ENCODE measurements at places on chromosomes 2 and 18. TPM values are rescaled to one million over a fixed set of nuclear protein-coding genes. Genes with fewer than 3 reads are reported as not detected.

GRCh38 chr2:118085173-118086023 is 2.9 kb upstream of the INSIG2 start:
- DNase-seq, result no peak

KIAA2012 gene
- total RNA-seq, result not detected

DNA sequence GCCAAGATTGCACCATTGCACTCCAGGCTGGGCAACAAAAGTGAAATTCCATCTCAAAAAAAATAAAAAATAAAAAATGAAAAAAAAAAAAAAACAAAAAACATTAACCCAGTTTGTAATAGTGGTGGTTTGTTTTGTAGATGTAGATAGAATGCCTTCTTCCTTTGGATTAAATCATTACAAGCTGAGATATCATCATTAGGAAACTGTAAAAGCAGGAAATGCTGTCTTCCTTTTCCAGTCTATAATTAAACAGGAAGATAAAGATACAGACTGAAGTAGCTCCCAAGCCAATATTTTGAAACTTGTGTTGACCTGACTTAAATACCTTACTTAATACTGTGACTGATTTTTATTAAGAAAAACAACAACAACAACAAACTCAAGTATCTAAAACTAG is 43.1 kb downstream of the RBMS1 start:
- DNase-seq, result no peak

DNA sequence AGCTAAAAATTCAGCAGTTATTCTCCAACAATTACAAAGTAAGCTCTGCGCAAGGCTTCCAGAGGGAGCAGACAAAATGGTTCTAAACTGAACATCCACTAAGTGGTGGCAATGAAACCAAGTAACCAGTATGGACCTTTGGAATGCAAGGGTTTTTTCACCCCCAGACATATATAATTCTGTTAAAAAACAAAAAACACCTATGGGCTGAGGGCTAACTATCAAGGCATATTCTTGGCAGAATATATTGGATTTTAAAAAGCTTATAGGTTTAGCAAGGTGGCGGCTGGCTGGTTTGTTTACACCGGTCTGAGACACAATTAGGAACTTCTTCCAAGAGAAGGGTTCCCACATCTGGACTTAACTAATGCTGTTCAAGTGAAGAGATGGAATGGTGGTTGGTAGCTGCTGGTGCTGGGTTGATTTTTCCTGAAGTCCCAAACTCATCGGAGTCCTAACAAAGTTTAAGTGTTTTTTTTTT is 2.8 kb downstream of the ZFP36L2 start:
- DNase-seq, result no peak

DNA sequence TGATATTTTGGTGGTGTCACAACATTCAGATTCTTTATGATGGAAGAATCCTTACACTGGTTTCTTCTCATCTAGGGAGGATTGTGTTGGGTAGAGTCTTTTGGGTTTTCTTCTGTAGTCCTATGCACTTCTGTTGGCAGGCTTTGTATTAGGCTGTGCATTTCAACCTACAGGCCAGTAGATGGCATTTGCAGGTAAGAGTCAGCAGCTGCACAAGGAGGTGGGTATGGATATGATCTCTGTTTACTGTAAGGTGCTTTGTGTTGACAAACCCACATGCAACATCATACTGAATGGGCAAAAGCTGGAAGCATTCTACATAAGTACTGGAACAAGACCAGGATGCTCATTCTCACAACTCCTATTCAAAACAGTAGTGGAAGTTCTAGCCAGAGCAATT is 656.8 kb downstream of the METTL4 start:
- no peak for DNase-seq

DNA sequence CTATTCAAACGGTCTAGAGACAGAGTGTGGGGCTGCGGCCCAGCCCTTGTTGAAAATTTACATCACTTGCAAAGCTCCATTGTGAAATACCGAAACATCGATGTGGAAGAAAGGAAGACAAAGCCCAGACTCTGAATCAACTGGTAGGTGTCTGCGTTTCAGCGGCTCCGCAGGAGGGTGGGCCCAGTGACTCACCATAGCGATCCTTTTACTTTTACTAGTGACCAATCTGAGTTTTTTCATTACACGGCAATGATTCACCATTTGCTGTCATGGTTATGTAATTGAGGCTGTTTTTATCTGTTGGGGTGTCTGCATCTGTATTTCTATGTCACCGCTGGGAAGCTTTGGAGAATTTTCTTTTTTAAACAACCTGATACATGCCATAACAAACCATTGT is 66.6 kb upstream of the ODC1 start:
- DNase-seq, result no peak

ERICH2 gene
- total RNA-seq, result not detected

GRCh38 chr2:66651295-66651694 is 216.4 kb downstream of the MEIS1 start:
- DNase-seq, result no peak

CYTIP gene
- total RNA-seq, result 1.3 TPM

DNA sequence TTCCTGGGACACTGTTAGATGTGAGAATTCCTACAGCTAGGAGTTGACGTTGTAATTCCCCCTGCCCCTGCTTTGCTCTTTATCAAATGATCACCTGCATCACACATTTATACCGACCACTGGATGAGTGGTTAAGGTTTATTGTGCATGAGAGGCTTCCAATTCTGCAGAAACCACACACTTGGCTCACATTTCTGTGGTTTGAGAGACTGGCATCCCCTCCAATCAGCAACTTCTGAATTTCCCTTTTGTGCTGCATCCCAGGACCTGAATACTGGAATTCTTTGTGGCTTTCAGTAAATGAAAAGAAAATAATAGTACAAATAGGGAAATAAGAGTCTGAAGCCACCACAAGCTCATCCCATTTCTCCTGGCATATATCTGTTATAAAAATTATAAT is 628.7 kb upstream of the PIK3C3 start:
- no peak for DNase-seq

- DNase-seq, result no peak
These were observed 683.0 kb downstream of the SLC4A3 start for GRCh38 chr2:220310451-220310861.

GAREM1 gene
- 9.5 TPM for total RNA-seq

SERPINB10 gene
- not detected for total RNA-seq

LRRTM4 gene
- 0.05 TPM for total RNA-seq

LCT gene
- 0.02 TPM for total RNA-seq

- DNase-seq, result no peak
These were observed 50.5 kb downstream of the KCNE4 start for GRCh38 chr2:223102450-223102849.

M1AP gene
- total RNA-seq, result not detected

TUBB8B gene
- 0.07 TPM for total RNA-seq

- no peak for DNase-seq
These were observed 22.4 kb downstream of the MAL start for GRCh38 chr2:95047629-95048510.

DNA sequence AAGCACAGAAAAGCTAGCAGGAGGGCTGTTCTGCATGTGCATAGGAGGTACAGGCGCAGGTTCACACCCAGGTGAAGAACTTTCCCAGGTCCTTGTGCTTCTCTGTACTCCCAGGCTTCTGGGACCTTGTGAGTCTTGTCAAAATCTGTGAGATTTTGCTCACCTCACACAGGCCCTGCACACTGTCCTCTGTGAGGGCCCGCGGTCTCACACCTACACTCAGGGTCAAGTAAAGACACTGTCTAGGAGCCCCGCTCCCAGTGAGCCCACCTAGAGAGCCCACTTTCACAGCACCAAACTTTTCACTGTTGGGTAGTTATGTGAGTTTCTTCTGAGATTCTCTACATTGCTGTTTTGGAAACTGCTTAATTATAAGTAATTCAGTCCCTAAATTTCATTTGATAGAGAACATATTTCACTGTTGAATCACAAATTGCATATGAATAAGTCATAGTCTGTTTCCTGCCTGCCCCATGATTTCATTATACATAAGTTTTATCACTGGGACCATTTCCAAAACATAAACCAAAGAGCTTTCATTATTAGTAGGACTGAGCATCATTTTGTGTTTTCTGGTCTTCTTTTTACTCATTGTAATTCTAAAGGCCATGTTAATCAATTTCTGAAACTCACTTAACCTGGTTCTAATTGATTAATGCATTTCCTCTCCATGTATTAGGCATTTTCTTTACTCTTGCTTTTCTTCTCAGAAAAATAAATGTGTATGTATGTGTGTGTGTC is 234.2 kb upstream of the SPOPL start:
- DNase-seq, result no peak

Measured in NCI-H460 (cell line).